ENCODE measurements at places on chromosomes 5 and 9. TPM values are rescaled to one million over a fixed set of nuclear protein-coding genes. Genes with fewer than 3 reads are reported as not detected.

DNA sequence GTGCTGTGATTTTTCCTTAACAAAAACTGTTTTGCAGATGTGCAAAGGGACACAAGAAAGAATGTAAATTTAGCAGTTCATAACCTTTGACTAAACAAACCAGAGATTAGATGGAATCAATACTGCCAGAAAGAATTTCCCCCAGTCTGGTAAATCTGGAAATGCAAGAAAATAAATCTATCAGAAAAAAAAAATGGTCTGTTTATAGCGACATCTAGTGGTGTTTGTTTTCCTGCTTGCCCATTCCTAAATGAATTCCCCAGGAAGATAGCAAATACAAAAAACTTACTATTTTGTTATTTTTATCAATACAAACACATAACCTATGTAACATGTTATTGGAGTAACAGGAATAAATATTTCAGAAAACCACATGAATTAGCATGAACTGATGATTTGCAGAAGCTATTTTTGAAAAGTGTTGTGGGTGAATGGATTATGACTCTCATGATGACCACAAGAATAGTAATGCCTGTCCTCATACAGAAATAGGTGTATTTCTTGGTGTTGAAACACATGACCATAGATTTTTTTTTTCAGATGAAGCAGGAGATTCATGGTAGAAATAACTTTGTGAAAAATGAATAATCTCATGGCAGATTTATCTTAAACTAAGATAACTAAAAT lies 1703.8 kb downstream of the MAT2B start:
- DNase-seq = no peak
- no peak overlapping the region for H3K4me3 ChIP-seq
- H3K27ac ChIP-seq = no peak overlapping the region
- H3K27me3 ChIP-seq = no peaks in the 10 kb centered on the region

DNA sequence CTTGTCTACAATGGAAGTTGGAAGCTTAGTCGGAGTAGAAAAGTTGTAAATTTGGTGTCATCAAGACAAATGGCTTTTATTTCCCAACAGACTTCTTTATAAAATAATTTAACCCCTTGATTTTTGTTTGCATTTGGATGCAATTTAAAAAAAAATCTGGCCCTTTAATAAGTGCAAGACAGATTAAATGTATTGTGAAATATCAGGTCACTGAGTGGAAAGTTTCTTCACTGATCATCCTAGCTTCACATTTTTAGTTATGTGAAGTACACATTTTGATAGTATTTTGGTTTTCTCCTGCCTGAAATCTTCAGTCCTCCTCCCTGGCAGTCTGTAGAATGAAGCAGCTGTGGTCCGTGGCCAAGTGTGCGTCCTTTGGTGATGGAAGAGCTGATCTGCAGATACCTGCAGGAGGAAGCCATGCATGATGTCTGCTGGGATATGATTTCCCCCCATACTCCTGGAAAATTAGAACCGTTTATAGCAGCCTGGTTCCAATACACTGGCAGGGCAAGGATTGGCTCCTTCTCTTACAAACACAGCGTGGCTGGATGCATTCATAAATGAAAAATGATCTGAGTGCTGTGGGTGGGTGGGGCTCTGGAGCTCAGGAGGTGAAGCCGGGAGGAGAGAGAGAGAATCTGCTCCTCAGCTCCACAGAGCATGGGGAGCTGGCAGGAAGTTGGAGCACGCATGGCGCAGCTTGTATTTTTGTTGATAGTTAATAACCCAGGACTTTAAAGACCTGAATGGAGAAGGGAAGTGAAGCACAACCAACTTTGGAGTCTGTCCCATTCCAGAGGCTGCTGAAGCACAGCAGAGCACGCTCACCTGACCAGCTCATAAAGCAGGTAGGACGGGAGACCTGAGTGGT lies 238.4 kb downstream of the GOLPH3 start:
- H3K27ac ChIP-seq = no peak overlapping the region
- no peaks in the 10 kb centered on the region for H3K36me3 ChIP-seq
- H3K4me1 ChIP-seq = no peaks in the 10 kb centered on the region
- no peak for DNase-seq

DNA sequence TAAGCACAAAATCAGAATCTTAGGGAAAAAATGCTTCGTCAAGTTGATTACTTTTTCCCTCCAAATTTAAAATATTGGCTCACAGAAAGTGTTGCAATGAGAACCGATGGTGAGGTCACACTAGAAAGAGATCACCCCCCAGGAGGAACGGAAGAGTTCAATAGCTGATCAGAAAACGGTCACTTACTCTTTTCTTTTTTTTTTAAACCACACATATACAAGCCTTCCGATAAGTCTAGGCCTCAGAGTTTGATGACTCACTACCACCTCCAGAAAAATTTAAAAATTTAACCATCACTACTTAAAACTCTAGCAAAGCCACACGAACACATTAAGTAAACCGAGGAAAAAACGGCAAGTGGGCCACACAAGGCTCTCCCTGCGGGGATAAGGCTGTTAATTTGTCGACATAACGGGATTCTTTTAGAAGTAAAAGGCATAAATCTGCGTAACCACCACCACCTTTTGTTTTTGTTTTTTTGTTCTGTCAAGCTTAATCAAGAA lies 1.2 kb downstream of the SURF4 start:
- peak overlapping the region; percentile 100 for H3K27ac ChIP-seq
- peak overlapping the region; percentile 98 for H3K4me3 ChIP-seq
- peaks cover 38% of the 10 kb centered on the region for H3K36me3 ChIP-seq
- H3K27me3 ChIP-seq = no peaks in the 10 kb centered on the region
- peak; percentile 54 for DNase-seq
- peaks cover 57% of the 10 kb centered on the region for H3K4me1 ChIP-seq

GRCh38 chr5:82984786-82985735 lies 92.1 kb downstream of the TMEM167A start:
- H3K27ac ChIP-seq = no peak overlapping the region
- no peak for DNase-seq
- no peaks in the 10 kb centered on the region for H3K36me3 ChIP-seq
- H3K4me3 ChIP-seq = no peak overlapping the region
- H3K4me1 ChIP-seq = no peaks in the 10 kb centered on the region
- H3K27me3 ChIP-seq = peaks cover 8% of the 10 kb centered on the region

DNA sequence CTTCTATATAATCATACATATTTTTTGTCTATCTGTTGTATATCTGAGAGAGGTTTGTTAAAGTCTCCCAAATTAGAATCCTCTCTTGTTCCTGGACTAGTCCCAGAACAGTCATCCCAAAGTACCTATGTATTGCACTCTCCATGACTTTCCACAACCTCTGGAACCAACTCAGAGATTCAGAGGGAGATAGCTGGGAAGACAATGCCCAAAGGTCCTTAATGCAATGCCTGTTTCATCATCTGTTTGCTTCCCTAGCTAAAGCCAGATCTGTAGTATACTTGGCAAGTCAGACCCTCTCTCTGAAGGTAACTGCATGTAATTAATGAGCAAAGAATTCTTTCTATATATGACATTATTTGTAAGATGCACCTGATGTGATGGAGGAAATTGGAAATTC lies 89.4 kb downstream of the ZNF474 start:
- H3K4me3 ChIP-seq = no peak overlapping the region
- no peak for DNase-seq
- H3K27ac ChIP-seq = no peak overlapping the region
- no peaks in the 10 kb centered on the region for H3K36me3 ChIP-seq
- H3K27me3 ChIP-seq = no peaks in the 10 kb centered on the region

DNA sequence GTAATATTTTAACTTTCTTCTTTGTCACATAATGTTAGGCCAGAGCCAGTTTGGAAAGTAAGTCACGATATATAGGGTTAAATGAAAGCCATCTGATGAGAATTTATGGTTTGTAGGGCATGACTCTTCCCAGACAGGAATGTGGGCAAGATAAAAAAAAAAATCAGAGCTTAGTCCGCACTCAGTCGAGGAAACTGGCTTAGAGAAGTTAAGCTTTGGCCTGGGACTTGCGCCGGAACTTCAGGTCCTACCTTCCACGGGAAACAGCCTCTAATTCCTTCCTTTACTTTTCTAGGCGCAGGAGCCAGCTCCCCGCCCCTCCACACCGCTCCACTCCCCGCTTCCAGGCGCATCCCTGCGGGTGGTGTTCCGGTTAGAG lies 475 bp downstream of the DDX31 start:
- H3K36me3 ChIP-seq = peaks cover 14% of the 10 kb centered on the region
- DNase-seq = no peak
- H3K4me3 ChIP-seq = peak overlapping the region; percentile 82
- H3K27me3 ChIP-seq = no peaks in the 10 kb centered on the region
- peak overlapping the region; percentile 79 for H3K27ac ChIP-seq

GRCh38 chr5:81256766-81257165 lies 23.6 kb downstream of the CKMT2 start:
- H3K4me3 ChIP-seq = no peak overlapping the region
- peaks cover 21% of the 10 kb centered on the region for H3K36me3 ChIP-seq
- peaks cover 5% of the 10 kb centered on the region for H3K4me1 ChIP-seq
- no peaks in the 10 kb centered on the region for H3K27me3 ChIP-seq
- H3K27ac ChIP-seq = no peak overlapping the region

FAM120AOS gene
- 34.8 TPM for total RNA-seq

C9orf50 gene
- 0.31 TPM for total RNA-seq

PCDHGA11 gene
- not detected for total RNA-seq

DND1 gene
- 3.7 TPM for total RNA-seq

ORM1 gene
- total RNA-seq = not detected

BTNL8 gene
- 1.2 TPM for total RNA-seq

FGD3 gene
- 66.2 TPM for total RNA-seq

SMARCA2 gene
- total RNA-seq = 120 TPM

Measured in activated T-cell treated with anti-CD3 and anti-CD28 coated beads, Interleukin-2, amount 50 U/mL, for 72 hours (primary cell).